Trophoblast cell (in vitro differentiated cells and primary cell): ENCODE measurements at places on chromosomes 7 and 10.

- no peak for DNase-seq
Observed at GRCh38 chr10:10259013-10259412, 758.7 kb upstream of the CELF2 start.

DNA sequence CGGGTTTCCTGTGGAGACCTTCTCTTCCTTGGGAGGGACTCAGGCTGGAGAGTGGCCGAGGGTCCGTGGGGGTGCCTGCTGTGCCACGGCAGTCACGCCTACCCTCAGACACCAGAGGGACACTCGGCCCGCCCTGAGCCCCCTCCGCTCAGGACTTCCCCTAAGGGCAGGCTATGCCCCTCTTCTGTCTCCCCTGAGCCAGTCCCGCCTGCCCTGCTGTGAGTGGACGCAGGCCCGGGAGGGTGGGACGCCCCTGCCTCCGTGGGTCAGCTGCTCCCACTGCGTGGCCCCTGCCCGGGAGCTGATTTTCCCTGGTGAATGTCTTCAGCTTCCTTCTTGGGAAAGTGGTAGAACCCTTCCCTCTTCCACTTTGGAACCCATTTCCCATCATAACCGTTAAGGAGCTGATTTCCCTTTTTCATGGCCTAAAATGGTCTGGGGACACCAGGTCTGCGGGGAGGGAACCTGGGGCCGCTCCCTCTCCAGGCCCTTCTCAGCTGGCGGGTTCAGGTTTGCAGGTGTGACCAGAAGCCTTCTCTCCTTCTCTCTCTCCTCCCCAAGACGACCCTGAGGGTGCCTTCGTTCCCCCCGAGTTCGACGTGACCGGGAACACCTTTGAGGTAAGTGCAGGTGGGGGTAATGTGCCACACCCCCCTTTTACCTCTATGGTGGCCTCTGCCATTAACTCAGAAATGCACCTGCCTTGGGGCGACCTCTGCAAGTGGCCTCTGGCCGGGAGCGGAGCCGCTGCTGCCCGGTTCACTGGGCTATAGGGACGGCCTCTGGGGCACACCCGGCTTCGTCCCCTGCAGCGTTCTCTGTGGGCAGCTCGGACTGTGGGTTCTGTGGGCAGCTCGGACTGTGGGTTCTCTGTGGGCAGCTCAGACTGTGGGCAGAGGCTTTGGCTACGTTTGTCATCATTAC is 7.9 kb downstream of the KNDC1 start:
- DNase-seq: no peak

- DNase-seq: no peak
Observed at GRCh38 chr7:130930681-130931080, 196.7 kb upstream of the KLF14 start.

DNA sequence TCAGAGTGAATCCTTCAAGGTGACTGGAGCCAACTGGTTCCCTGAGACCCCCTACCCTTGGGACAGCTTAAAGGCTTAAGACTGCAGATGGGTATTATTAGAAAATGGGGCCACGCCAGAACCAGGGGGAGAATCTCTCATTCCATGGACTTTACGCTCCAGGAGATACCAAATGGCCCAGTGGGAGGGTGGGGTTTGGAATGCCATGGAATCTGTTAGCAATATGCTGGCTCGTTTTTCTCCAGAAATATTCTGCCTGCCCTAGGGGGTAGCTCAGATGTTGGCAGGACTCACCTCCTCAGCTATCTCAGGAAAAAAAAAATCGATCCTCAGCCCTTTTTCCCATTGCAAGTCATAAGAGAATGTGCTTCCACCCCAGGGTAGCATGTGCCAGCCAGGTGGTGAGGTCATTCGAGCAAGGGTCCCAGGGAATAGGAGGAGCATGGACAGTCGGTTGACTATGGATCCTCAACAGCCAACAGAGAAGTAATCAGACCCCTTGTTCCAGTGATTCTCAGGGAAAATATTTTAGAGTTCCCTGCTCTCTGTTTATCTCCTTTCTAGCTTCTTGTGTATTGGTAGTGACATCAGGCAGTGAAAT is 22.9 kb downstream of the SVIL start:
- DNase-seq: peak; percentile 75

GRCh38 chr10:5555881-5556280 is 31.1 kb downstream of the CALML3 start:
- DNase-seq: no peak

GRCh38 chr10:4541292-4541691 is 284.7 kb upstream of the AKR1E2 start:
- peak; percentile 95 for DNase-seq

GRCh38 chr10:102718220-102718619 is 3.8 kb downstream of the SFXN2 start:
- peak; percentile 46 for DNase-seq

GRCh38 chr10:6583447-6583846 is 3.4 kb upstream of the PRKCQ start:
- DNase-seq: no peak

DNA sequence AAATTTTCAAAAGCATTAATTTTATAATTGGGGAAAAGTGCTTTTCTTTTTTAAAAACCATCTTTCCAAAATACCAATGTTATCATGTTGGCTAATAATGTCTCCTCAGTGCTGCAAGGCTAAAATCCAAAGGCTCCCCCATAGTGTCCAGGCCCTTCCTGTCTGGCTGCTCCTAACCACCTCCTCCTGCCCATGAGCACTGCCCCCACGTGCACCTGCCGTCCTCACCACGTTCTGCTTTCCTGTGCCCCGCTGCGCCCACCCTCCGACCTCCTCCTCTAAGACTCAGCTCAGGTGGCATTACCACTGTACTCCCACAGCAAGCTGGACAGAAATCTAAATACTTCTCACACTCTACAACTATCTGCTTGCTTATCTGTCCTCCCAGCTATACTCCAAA is 17.7 kb downstream of the PAXIP1 start:
- DNase-seq: no peak

DNA sequence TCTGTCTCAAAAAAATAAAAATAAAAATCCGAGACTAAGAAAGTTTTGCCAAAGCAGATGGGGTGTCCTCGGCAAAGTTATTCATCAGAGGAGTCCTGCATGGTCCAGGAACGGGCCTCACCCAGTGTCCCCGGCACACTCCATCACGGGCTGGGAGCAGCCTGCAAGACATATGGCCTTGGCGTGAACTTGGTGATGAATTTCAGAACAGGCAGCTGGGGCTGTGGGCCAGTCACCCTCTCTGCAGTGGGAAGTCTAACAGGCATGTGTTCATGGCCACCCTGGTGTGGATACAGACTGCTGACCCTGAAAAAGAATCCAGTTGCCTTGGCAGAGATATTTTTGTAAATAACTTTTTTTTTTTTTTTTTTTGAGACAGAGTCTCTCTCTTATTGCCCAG is 34.7 kb downstream of the NPTX2 start:
- no peak for DNase-seq

- peak; percentile 53 for DNase-seq
Observed at GRCh38 chr7:86844608-86845007, 200.9 kb downstream of the GRM3 start.

GRCh38 chr7:46494028-46494427 is 573.0 kb upstream of the IGFBP3 start:
- DNase-seq: no peak

DNA sequence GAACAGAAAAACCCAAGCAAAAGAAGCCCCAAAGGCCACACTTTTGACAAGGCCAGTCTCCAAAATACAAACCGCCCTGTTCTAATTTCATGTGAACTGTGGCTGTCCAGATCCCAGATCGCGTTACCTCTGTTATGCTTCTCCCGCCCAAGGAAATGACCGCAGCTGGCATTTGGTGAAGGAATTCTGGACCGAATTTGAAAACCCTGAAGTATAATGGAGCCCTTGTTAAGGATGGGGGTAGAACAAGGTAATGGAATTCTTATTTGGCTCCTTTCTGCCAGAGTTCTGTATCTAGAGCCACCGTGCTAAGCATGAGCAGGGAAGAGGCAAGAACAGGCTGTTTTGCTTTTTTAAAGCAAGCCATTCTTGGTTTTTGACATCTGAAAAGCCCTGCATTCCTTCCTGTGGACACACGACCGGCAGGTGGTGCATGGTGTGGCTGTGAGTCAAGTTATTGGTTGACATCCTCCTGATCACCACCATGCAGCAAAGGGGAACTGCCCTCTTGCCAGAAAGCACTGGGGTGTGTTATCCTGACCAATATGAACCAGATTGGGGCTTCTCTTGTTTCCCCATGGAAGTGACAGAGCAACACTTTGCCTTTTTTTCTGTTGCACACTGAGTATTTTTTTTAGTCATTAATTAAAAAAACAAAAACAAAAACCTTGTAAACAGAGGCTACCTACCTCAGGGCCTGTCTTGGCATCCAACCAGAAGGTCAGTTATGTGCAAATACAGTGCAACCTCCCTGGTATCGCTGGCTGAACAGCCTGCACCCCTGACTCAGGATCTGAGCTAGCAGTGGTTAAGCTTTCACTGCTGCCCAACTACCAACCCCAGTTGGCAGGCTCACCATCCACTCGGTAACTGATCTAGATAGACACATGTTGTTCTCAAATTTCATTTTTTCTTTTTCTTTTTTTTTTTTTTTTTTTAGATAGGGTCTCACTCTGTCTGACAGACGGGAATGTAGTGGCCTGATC is 14.2 kb downstream of the UCMA start:
- peak; percentile 87 for DNase-seq

DNA sequence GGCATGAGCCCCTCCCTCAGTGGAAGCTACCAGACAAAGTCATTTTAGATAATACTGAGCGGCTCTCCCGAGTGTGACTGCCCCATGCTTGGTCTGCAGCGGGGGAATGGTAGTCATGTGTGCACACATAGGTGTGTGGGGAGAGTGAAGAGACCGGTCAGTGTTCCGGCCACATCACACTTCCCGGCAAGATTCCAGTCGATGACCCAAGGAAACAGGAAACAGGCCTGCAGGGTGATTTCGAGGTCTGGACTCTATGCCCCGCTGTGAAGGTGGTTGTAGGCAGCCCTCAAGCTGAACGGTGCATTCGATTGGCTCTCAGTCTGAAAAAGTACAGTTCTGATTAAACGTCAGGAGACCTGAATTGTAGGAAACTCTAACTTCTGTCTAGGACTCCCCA is 73.2 kb downstream of the SYPL1 start:
- DNase-seq: no peak

DNA sequence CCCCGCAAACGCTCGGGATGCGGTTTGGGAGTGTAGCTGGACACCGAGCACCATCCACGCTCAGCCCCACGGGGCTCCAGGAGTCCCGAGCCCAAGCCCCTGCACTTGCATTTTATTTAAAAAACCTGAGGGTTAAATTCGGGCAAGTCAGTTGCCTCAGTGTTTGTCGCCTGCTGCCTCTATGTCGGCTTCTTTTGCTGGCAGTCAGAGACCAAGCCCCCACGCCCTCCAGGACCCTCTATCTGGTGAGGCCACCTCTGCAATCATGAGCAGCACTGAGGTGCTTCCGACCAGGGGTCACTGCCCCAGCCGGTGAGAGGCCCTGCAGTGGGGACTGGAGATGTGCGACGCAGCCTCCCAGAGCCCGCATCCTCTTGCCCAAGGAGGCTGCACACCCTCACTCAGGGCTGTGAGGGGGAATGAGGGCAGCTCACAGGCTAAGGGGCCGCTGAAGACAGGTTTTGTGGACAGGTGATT is 13.3 kb upstream of the ZNF273 start:
- DNase-seq: peak; percentile 1

DNA sequence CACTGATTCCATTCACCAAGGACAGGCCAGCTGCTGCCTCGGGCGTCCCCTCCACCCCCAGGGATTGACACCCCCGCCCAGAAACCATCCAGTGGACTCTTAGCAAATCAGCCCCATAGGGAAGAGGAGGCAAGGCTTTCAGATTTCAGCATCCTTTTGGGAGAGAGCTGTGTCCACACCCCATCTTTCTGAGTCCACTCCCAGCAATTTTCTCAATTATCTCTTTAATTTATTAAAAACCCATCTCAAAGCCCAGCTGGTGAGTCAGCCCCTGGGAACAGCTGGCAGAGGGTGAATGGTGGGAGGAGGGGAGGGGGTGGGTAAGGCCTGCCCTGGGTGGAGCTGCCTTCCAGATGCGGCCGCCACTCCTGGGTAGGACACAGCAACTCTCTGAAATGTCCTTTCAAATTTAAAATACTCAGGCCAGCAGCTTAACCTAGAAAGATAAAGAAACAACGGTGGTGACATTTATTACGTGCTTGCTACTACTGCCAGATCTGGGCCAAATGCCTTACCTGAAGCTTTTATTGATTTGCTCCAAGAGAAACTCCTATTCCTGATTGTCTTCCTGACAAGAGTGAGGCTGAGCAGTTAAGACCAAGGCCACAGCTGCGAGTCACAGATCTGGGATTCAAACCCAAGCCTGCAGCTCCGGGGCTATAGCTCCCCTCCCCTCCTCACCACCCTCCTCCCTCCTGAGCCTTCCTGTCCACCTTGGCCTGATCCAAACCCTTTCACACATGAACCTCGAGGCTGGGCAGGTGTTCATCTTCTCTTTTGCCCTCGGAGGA is 120.4 kb downstream of the RGS10 start:
- DNase-seq: no peak

DNA sequence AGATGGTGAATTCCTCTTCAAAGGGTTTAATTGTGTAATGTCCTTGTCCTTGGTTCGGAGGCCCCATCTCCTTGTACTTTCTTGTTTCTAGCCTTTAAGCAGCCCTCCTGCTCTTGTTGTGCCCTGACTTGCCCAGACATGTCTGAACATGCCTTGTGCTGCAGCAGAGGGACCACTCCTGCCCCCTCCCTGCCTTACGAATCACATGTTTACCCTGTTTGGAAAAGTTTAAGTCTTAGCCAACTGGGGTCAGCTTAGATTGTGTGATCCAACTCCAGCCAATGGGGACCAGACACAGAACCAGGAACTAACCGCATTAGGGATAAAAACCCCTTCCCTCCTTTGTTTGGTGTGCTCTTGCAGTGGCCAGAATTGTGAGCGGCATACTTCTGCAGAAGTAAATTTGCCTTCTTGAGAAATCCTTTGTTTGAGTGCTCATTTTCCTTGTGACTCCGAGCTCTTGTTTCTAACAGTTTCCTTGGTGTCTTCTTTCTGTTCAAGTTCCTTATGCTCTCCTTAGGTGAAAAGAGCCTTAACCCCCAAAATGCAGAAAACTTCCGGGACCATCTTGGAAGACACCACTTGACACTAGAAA is 29.4 kb downstream of the CLRN3 start:
- DNase-seq: no peak

- no peak for DNase-seq
Observed at GRCh38 chr7:70390251-70390650, 741.7 kb upstream of the GALNT17 start.

- no peak for DNase-seq
Observed at GRCh38 chr7:115269486-115269885, 347.6 kb downstream of the MDFIC start.
